ENCODE measurements at places on chromosomes 3 and 15.

DNA sequence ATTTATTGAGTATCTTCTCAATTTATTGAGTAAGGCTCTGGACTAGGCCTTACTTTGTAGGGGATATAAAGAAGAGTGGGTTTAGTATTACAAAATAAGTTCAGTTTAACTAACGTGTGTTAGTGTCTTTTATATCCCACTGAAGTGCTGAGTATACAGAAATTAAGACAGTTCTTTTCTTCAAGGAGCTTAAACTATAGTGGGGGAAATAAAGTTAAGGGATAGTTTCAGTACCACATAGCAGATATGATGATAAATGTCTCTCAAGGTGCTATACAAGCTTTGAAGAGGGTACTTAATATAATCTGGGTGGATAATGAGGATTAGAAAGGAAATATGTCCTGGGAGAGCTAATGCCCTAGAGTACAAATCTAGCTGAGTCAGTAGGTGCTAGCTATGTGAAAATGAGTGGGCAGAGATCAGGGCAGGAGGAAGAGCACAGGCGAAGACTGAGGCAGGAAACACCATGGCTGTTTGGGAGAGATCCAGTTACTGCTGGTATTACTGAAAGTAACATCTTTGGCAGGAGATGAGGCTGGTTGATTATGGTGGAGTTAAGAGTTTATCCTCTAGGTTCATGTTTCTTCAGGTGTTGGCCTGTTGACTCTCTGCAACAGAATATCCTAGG lies 46.0 kb downstream of the TEX9 start:
- no peak for DNase-seq

GRCh38 chr15:54564166-54564565 lies 585.9 kb downstream of the UNC13C start:
- DNase-seq = no peak

DNA sequence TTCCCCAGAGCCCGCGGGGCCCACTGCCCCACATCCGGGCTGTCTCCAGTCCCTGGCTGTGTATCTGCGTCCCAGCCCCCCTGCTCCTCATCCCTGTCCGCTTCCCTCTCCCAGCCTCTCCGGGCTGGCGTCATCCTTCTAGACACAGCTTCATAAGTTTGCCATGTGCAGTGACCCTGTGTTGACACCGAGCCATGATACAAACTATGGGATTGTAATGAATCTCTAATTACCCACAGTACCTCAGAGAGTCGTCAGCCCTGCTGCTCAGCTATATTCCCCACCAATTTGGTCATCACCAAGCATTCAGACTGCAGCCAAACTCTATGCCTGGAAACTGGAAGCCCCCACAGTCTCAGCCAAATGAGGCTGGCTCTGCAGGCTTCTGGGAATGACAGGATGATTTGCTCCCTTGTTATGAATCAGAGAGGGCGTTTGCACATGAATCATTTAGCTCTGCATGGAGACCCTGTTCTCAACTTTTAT lies 466.1 kb upstream of the ATP11B start:
- no peak for DNase-seq

GRCh38 chr3:176971613-176972174 lies 225.6 kb downstream of the TBL1XR1 start:
- DNase-seq = no peak

- no peak for DNase-seq
These were observed 20.2 kb upstream of the BTLA start for GRCh38 chr3:112519424-112520001.

DNA sequence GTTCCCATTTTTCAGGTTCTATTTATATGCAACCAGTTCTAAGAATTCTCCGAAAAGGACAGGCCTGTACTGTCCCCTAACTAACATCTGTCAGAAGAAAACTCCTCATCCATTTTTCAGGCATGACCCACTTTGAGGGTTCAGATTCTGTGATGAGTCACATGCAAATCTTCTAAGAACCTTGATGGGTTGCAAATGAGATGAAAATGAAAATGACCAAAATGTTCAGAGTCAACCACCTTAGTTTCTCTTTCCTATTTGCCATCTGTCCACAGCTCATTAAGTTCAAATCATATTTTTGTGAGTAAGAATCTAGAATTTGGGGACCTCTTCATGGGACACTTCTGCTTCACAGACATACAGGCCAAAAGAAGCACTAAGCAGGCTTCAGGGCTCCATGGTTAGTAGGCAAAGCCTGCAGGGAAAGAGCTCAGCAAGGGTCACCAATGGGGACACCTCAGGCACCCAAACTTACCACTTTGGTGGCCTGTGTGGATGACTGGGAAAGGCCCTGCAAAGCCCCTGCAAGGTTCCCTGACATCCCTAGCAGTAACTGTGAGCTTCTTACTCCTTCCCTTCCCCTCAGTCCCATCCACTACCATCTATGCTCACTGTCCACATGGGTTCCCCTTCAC lies 122.0 kb downstream of the WDR76 start:
- no peak for DNase-seq

GRCh38 chr15:84582583-84583157 lies 18.1 kb upstream of the ZSCAN2 start:
- DNase-seq = no peak

GRCh38 chr3:60417576-60417975 lies 833.7 kb downstream of the FHIT start:
- no peak for DNase-seq

DNA sequence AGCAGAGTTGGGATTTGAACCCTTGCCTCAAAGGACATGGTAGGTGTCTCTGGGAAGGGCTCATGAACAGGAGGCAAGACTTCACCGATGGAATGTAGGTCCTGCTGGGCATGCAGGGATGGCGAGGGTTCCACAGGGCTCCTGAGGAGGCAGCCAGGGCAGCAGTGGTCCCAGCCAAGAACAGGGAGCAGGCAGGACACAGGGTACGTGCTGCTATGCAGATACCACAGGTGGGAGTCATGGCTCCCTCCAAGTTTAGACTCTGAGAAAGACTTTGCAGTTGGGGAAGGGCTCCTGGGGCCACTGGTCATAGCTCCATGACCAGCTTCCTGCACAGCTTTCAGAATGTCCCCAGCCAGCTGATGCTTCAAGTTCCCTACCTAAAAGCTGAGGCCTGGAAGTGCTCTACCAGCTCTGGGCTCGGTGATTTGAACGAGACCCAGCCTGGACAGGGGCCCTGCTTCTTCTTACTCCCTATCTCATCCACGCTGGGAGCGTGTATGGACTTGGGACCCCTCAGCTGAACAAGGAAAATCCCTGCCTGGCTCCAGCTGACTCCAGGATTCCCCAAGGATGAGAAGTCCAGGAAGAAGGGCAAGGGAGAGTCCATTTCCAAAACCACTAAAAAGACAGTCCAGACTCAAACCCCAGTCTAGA lies 747 bp downstream of the MYL3 start:
- DNase-seq = no peak

DNA sequence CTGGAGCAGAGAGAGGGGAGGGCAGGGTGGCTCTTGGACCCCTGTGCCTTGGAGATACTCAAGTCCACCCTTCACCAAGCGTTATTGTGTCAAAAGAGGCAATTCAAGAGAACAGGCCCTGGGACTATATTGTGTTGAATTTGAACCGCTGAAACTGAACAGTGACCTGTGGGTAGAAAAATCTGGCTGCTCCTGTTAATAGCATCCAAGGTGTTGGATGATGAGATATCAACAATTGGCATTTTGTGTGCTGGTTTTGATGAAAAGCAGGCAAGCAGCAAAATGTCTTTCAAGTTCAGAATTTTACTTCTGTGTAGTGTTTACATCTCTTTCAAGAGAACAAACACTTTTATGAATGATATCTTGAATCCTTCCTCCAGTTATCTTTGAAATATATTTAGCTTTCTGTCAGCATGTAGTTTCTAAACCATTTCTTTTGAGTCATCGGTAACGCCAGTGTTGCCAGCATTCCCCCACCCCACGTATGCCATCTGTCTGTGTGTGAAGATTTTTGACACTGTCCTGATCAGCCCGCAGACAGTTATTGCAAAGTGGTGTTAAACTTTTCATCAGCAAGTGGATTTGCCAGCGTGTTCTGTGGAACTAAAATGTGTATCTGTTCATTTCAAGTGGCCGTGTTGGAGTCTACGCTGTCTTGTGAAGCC lies 34.8 kb downstream of the PDHB start:
- DNase-seq = no peak

DNA sequence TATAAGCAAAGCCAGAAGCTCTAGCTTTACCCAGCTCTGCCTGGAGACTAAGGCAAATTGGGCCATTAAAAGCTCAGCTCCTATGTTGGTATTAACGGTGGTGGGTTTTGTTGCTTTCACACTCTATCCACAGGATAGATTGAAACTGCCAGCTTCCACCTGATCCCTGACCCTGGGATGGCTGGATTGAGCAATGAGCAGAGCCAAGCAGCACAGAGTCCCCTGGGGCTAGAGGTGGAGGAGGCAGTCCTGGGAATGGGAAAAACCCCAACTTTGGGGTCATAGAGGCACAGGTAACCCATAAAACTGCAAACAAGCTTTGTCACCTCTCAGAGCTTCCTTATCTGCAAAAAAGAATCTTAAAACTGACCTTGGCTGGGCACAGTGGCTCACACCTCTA lies 6.6 kb downstream of the RHO start:
- no peak for DNase-seq

- DNase-seq = no peak
These were observed 77.5 kb downstream of the THSD4 start for GRCh38 chr15:71192816-71193215.

- DNase-seq = no peak
These were observed 270.0 kb downstream of the GOLGA6L6 start for GRCh38 chr15:20271647-20272046.

GRCh38 chr3:161132391-161132790 lies 27.2 kb upstream of the B3GALNT1 start:
- no peak for DNase-seq

- no peak for DNase-seq
These were observed 6.3 kb downstream of the TM4SF18 start for GRCh38 chr3:149327156-149327555.

DNA sequence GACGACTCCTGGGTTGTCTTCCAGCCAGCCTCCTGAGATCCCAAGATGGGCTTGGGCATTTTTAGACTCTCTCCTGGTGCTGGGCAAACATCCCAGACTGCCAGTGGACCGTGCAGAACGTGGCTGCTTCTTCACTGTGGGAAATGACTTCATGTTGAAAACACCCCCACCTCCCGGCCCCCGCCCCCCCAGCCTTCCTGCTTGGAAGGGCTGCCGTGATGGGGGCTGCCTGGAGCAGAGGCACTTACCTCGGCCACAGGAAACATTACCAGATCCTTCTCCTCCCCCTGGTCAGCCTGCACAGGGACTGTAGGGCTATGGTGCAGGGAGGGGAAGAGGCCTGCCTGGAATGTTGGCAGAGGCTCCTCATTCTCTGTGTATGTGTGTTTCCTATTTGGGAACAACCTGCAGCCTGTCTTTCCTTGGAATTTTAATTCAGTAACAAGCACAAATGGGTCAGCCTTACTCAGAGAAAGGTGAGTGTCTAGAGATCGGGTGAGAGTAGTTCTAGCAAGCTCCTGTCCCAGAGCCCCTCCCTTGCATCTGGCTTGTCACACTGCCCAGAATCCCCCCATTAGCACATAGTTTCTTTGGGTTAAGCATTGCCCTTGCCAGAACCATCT lies 90.8 kb downstream of the ANP32A start:
- no peak for DNase-seq

GRCh38 chr15:97446138-97446537 lies 514.4 kb upstream of the ARRDC4 start:
- no peak for DNase-seq

GRCh38 chr3:117793622-117794265 lies 1084.2 kb downstream of the TUSC7 start:
- no peak for DNase-seq

DNA sequence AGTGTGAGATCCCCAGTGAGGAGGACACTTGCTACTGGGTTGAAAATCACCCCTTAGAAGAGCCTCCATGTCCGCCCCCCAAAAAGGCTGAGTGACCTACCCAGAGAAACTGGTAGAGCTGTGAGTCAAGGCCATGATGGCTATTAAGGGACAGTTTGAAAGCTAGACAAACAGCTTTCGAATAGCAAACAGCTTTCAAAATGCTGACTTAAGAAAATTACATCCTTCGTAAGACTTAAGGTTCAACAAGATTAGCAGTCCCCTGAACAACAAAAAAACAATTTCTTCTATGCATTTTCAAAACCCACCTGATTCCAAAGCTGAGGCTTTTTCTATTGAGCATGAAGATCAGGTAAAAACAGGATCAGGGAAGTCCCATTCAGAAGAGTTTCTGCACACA lies 269.7 kb upstream of the SOX2 start:
- no peak for DNase-seq

DNA sequence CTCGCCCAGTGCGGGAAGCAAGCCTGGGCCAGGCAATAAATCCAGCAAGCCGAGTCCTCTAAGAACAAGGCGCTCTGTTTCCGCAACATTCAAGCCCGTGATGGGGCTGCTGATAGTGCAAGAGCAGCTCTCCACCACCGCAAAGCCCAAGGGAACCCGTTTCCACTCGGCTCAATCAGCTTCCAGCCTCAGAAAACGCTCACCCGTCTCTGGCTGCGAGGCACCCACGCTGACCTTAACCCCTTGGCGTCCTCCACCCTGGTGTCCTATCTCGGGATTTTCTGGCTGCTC lies 17.8 kb downstream of the SPATA12 start:
- no peak for DNase-seq

GRCh38 chr3:106251160-106251892 lies 382.5 kb upstream of the CBLB start:
- no peak for DNase-seq

- DNase-seq = no peak
These were observed 22.0 kb downstream of the STARD5 start for GRCh38 chr15:81301815-81302399.

GRCh38 chr15:100457201-100457600 lies 71.5 kb downstream of the CERS3 start:
- no peak for DNase-seq

DNA sequence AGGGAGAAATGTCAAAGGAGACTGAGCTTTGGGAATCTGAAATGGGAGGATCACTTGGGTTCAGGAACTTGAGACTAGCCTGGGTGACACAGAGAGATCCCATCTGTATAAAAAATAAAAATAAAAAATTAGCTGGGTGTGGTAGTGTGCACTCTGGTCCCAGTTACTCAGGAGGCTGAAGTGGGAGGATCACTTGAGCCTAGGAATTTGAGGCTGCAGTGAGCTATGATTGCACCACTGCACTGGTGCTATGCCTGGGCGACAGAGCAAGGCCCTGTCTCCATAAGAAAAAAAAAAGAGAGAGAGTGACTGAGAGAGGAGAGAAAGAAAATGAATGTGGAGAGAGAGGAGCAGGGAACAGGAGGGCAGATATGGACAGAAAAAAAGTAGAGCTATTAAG lies 72.8 kb downstream of the SENP2 start:
- no peak for DNase-seq
